ENCODE measurements at places on chromosomes 7 and 10.

DNA sequence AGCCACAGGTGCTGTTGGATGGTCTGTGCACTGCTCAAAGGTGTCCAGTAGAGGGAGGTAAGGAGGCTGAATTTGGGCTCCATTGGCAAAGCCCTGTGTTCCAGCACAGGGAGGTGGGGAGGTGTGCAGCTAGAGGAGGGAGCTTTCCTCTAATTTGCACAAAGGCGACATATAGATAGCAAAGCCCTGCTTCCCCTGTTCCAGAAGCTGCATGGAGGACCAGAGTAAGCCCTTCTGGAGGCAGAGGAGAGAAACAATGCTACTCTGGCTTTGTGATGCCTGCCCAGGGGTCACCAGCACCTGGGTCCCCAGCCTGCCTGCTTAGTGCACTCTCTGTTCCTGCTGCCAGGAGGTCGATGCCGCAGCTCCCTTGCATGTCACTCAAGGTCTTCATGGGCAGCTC lies 3.4 kb upstream of the ARHGAP22 start:
- no peak for DNase-seq

DNA sequence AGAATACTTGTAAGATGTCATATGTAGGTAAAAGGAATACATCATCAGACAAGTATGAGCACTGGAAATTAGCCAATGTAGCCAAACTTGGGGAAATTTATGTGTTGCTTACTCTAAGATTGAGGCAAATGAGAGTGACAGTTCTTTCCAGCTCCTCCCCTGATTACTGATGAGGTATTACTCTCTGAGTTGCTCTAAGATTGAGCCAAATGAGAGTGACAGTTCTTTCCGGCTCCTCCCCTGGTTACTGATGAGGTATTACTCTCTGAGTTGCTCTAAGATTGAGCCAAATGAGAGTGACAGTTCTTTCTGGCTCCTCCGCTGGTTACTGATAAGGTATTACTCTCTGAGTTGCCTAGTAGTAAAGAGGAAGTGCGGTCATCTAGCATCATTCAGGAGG lies 435.8 kb downstream of the NRG3 start:
- DNase-seq = no peak

DNA sequence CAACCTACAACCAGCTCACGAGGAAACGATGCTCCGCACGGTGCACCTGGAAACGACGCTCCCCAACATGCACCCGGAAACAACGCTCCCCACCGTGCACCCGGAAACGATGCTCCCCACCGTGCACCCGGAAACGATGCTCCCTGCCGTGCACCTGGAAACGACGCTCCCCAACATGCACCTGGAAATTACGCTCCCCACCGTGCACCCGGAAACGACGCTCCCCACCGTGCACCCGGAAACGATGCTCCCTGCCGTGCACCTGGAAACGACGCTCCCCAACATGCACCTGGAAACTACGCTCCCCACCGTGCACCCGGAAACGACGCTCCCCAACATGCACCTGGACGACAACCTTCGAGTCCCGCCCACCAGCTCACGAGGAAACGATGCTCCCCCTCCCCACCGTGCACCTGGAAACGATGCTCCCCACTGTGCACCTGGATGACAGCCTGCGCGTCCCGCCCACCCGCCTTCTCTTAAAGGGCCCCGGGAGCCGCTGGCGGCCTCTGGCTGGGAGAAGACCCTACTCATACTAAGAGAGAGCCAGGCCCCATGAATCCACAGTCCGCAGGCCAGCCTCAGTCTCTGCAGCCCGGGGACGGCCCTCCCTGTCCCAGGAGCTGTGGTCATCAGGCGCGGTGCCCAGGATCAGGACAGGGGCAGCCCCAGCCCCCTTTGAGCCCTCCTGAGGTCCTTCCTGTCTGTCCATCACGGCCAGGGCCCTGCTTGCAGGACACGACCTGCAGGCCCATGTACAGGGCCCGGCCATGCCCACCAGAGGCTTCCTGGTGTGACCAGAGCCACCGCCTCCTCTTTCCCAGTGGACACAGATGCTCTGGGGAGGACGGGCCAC lies 98.3 kb downstream of the PDGFA start:
- peak; percentile 91 for DNase-seq

DNA sequence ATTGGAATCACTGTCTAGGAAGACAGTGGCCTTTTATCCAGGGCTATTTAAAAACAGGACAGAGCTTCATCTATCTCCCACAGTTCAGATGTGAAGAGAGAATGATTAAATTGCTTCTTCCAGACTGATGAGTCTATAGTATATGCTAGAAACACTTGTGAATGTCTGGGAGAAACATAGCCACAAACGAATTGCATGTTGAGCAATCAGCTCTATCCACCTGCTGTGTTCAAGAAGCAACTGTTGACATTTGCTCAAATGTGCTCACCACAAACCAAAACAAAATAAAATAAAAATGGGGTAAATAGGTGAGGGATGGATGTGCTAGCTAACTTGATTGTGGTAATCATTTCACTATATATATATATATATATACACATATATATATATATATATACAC lies 195.1 kb downstream of the HECW1 start:
- no peak for DNase-seq

- DNase-seq = no peak
These were observed 252.7 kb downstream of the SKIDA1 start for GRCh38 chr10:21272643-21273399.

GRCh38 chr10:122554131-122555036 lies 6.2 kb upstream of the DMBT1 start:
- DNase-seq = peak; percentile 49

DNA sequence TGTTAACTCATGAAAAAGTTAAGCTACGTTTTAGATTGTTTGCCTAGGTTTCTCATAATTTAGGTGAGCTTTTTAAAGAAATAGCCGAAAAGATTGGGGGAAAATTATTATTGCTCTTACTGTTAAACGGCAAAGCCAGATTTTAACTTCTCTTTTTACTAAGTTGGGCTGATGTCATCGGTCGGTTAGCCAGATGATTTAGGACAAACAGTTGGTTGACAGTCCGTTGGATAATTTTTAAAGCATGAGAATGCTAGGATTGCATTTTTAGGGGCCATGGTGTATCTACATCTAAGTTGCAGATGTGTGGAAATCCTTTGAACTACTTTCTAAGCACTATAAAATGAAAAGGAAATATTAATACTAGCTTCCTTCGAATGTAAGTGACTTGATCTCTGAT lies 280.9 kb upstream of the AKR1E2 start:
- no peak for DNase-seq

GRCh38 chr10:73979809-73980433 lies 18.0 kb upstream of the VCL start:
- no peak for DNase-seq

- no peak for DNase-seq
These were observed 234.8 kb downstream of the TRIL start for GRCh38 chr7:28723336-28723735.

GRCh38 chr7:111903797-111904196 lies 302.4 kb downstream of the DOCK4 start:
- DNase-seq = no peak

DNA sequence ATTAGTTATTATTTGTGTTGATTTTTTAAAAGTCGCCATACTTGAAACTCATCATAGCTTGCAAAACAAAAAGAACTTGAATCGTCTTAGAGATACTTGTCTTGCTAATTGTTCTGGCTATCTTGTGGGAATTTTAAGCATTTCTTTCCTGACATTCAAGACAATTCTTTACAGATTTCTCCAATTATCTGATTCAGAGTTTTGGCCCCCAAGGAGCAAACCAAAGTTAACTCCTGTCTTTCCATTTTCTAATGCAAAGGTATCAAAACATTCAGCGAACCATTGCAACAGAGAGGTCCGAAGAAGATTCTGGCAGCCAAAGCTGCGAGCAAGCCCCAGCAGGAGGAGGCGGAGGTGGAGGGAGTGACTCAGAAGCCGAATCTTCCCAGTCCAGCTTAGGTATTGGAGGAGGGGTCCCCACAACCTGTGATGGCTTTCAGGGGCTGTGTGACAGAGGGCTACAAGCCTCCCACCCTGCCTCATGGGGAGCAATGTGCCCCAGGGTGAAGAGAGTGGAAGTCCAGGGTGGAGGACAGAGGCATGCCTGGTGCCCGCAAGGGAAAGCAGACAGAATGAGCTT lies 119.4 kb upstream of the STK17A start:
- DNase-seq = no peak

Measured in COR-L47 (cell line).